ENCODE measurements at places on chromosomes 5 and 9.

DNA sequence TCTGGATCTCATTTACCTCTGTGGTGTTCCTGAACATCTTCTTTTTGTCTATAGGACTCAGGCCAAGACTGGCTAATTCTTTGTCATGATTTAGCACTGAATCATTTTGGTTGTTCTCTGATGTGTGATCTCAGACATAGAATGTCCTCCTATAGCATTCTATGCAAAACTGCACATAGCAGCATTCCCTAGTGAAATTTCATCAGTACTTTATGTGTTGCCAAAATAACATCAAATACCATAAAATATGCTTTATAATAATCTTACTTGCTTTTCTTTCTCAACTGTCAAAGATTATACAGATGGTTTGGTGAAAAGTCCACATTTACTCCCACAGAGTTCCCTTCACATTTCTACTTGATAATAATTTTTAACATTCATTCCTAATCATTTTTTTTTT, 115.7 kb upstream of the MPDZ start:
- DNase-seq = no peak

DNA sequence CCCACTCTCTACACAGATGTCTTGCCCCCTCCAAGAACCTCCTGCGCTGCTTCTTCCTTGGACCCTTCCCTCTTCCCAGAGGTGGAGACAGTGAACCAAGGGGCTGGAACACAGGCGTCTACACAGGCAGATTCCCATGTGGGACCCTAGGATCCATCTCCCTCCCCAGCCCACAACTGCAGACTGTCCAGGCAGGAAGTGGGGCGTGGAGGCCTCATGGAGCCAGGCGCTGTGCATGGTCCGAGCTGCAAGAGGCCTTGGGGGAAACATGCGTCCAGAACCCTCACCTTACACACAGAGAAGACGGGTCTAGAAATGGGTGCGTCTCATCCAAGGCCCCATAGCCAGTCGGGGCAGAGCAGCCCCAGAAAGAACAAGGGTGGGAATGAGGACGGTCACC, 117.5 kb downstream of the VAV2 start:
- DNase-seq = no peak

DNA sequence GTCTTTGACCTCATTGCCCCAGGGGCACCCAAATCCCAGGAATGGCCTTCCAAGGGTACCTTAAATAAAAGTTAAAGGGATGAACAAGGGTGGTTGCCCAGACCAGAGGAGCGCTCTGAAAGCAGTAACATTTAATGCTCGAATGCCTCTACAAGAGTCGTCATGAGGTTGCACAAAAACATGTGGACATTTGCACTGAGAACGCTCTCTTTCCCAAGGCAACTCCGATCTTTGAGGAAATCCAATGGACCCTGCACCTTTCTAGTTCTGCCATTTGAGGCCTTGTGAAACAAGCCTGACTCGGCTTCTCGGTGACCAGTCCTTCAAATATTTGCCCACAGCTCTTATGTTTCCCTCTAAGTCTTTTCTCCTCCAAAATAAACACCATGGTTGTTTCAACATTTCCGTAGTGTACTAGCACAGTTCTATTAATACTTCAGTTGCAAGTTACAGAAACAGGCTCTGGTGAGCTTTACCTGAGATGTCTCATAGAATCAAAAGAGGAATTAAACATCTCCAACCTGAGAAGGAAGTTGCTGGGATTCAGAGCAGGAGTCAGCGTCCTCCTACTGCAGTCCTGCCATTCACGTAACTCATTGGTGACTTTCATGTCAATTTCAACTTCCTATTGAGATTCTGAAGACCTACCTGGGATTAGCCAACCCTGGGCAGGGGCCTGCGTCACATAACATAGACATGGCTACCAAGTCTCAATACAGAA, 168.8 kb upstream of the RAI14 start:
- DNase-seq = peak; percentile 96

DNA sequence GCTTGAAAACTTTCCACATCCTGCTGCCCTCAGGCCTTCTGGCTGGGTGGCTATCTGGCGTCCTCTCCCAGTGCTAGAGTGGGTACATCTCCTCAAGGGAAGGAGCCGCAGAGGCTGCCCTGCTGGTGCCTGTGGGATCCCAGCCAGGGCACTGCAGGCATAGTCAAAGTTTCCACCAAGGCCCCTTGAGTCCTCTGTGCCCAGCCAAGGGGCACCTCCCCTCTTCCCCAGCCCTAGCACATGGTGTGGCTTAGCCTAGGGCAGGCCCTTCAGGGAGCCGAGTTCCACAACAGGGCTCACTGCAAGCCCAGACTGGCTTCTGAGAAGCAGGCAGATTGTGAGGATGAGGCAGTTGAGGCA, 103.2 kb downstream of the RGS3 start:
- DNase-seq = peak; percentile 33

DNA sequence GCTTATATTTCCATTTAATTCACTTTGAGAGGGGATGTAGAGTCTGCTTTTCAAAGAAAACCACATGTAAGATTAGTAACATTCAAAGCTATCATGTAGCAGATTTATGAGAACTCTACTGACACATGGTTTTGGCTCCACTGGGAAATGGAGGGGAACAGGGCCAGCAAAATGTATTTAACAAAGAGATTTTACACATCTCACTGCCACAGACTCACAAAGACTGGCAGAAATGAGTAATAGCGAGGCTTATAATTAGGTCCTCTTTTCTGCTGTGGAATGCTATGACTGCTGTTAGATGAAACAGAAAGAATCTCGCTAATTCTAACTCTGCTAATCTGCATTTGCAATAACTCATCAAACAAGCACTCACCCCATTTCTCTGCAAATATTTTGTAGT, 4.5 kb downstream of the DAP start:
- peak; percentile 85 for DNase-seq

DNA sequence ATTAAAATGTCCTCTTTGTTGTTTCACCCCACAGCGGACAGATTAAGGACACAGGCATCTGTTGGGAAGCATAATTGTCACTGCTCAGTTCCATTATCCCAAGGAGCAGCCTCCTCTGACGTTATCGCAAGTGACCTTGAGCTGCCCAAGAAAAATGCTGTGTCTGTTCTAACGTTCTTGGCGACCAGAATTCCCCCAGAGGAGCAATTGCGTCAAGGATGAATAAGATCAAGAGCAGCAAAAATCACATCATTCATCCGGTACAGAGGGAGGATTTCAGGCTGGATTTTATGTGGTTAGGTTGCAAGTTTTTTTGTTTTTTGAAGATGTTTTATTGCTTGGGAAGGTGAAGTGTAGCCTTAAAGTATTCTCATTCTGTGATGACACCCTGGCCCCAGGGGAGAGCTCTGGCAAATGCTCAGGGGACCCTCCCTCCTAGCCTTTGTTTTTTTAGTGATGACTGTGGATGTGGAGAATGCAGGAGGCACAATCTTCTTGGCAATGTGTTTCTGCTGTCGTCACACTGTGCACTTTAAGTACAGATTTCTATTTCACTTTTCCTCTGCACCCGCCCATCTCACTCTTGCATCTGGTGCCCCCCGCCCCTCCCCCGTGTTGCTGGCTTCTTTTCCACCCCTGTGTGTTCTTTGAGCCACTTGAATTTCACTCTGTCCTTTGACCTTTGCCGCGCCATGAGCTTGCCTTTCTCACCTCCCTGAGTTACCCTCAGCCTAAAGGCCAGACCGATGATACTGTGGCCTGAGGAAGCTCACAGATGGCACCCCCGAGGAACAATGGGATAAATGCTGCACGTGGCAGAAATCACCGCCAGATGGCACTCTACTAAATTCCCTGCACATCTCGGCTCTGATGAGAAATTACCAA, 308.5 kb downstream of the RAB3C start:
- peak; percentile 77 for DNase-seq

DNA sequence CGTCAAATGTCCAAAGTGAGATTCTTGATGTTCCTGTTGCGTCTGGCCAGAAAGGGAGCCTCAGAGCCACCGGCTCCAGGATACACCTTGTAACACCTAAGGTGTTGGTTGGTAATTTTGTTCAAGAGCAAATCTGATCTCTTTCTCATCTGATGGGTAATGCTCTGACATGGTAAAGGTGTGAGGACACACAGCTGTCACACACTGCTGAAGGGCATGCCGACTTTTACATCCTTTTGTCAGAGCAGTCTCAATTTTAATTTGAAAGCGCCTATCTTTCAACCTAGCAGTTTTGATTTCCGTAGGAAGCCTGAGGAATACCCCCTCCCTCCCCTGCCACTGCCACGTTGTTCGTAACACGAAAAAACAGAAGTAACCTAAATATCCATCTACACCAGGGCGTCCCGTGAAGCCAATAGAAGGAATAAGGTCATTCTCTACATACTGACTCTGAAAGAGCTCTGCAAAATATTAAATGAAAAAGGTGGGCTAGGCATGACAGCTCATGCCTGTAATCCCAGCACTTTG, 57.4 kb downstream of the TSTD2 start:
- no peak for DNase-seq

- no peak for DNase-seq
These were observed 253 bp downstream of the SLC12A2 start for GRCh38 chr5:128083811-128084227.

DNA sequence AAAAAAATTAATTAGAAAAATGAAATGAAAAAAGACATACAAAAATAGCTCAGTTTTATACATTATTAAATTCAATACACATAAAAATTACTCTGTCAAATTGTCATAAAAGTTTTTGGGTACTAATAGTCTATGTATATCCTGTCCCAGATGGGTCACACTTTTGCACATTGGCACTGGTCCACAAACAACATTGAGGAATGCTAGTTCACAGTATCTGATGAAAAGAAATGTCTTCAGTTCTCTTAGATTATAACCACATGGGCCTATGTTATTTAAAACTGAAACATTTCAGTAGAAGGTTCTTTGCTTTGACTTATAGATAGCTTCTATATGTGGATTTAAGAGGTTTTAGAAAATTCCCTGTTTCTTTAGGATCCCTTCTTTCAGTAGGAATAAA, 39.8 kb downstream of the LNPEP start:
- DNase-seq = peak; percentile 67

GRCh38 chr5:144125163-144125726, 45.2 kb downstream of the YIPF5 start:
- DNase-seq = peak; percentile 13
